ENCODE measurements at places on chromosomes 4 and X.

- DNase-seq = no peak
Observed at GRCh38 chr4:83062739-83063138, 27.8 kb downstream of the COPS4 start.

DNA sequence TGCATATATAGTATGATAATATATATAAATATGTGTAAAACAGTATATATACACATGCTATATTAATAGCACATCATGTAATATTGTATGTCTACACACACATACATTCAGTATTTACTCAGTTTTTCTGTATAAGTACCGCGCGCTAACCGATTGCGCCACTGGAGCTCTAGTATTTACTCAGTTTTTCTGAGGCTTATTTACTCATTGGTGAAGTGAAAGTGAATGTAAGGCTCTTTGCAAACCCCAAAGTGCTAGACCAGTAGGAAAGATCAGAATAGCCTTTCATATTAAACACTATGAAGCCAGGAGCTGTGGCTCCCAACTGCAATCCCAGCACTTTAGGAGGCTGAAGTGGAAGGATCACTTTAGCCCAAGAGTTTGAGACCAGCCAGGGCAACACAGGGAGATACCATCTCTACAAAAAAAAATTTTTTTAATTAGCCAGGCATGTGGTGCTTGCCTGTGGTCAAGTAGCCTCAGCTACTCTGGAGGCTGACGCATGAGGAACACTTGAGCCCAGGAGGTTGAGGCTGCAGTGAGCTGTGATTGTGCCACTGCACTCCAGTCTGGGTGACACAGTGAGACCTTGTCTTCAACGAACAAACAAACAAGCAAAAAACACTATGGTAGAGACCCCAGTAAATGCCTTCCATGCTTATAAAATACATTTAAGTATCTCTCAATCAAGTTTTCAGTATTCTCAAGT lies 125.8 kb downstream of the KIT start:
- DNase-seq = no peak

- DNase-seq = no peak
Observed at GRCh38 chrX:23134136-23134535, 134.4 kb downstream of the DDX53 start.

- DNase-seq = no peak
Observed at GRCh38 chrX:155871934-155872333, 9.2 kb upstream of the VAMP7 start.

DNA sequence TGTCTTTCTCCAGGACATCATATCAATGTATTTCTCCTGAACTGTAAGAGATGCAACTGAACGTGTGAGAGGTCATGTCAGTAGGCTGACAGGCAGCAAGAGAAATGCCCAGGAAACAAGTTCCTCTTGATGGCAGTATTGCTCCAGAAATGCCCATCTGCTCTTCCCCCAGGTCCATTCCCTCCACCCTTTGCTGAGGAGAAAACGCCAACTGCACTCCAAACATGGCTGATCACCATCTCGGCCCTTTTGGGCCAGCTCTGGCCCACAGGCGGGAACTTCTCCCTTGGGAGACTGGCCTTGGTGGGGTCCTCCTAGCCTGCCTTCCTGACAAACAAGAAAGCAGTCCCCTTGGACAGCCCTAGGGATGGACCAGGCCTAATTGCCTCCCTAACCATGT lies 276.5 kb upstream of the AGTR2 start:
- no peak for DNase-seq

DNA sequence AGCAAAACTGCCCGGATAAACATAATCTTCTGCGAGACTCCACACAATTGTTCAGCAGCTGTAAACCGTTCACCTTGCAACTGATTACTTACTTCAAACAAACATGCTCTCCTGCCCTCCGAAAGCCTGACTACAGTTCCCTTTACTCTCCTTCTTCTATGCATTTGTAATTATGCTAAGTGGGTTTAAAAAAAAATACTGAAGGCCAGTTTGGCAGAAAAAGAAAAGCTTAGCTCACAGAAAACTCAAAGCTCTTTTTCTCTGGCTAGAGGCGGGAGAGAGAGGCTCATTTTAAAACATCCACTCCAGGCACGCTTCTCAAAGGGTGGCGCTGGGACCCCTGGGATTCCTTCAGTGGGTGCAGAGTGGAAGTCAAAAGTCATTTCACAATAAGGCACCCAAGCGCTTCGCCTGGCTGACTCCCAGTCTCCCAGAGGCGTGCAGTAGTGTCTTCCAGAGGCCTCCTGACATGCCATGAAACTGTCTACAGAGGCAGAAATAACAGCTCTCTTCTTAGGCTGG lies 1.9 kb downstream of the DHRSX start:
- no peak for DNase-seq

DNA sequence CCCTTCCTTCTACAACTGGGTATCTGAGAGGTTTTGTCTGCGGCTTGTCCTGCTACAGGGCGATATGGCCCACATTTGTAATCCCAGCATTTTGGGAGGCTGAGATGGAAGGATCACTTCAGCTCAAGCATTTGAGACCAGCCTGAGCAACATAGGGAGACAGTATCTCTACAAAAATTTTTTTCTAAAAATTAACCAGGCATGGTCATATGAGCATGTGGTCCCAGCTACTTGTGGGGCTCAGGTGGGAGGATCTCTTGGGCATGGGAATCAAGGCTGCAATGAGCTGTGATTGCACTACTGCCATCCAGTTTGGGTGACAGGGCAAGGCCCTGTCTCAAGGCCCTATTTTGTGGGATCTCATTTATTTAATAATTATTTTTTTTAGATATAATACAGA lies 420.6 kb upstream of the PABPC4L start:
- no peak for DNase-seq

GRCh38 chrX:67568769-67569168 lies 24.9 kb downstream of the AR start:
- DNase-seq = no peak

DNA sequence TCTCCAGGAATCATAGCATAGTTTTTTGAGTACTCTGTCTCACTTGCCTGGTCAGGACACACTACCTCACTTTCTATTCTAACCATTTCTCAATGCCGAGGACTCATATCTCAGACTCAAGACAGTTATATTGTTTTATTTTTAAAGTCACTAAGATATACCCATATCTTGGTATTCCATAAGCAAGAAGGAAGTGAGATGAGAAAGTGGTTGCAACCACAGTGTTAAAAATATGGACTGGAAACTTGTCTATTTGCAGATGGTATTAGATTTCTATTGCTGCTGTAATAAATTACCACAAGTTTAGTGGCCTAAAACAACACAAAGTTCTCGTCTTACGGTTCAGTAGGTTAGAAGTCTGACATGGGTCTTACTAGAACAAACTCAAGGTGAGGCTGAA lies 344.8 kb upstream of the MAGEB2 start:
- no peak for DNase-seq

DNA sequence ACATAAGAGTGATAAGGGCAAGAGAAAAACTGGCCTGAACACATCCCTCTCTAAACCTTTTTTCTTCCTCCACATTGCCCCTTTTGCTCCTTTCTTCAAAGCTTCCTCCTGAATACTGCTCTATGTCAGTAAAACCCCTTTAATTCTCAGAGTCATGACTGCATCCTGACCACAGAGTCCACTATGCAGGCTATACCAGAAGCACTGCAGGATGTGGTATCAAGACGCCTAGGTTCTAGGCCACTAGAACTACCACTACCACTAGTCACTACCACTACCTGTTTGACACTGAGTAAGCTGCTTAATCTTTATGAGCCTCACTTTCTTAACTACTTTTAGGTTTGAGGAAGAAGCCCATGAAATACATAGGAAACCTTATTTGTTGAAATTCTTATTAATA lies 38.7 kb downstream of the ARHGEF9 start:
- DNase-seq = no peak

GRCh38 chrX:17527135-17527701 lies 152.2 kb downstream of the NHS start:
- DNase-seq = no peak
